ENCODE measurements at places on chromosomes 7 and 10.

DNA sequence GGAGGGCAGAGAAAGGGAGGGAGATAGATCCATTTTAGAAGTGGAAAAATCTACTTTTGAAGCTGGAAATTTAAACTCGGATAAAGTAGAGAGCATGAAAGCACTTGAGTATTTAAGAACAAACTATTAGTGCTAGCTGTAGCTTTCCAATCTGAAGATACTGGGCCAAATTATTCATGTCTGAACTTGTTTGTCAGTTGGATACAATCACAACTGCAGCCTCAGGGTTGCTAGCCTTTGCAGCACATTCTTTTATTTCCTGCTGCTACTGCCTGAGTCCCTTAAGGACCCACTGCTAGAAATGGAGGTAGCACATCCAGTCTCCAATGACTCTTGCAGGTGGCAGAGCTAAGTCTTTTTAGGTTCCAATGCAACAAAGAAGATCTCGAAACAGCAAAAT is 8.3 kb upstream of the SLC25A13 start:
- DNase-seq: no peak

DNA sequence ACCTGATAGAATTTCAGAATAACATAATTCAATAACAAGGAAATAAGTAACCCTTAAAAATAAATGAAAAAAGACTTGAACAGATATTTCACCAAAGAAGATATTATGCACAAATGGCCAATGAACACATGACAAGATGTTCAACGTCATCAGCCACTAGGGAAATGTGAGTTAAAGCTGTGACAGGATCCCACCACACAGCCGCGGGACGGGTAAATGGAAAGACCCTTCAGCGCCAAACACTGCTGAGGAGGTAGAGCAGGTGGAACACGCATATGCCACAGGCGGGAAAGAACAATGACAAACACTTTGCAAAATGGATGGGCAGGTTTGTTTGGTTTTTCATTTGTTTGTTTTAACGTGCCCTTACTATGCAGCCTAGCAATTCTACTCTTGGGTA is 86.1 kb upstream of the RNF32 start:
- no peak for DNase-seq

DNA sequence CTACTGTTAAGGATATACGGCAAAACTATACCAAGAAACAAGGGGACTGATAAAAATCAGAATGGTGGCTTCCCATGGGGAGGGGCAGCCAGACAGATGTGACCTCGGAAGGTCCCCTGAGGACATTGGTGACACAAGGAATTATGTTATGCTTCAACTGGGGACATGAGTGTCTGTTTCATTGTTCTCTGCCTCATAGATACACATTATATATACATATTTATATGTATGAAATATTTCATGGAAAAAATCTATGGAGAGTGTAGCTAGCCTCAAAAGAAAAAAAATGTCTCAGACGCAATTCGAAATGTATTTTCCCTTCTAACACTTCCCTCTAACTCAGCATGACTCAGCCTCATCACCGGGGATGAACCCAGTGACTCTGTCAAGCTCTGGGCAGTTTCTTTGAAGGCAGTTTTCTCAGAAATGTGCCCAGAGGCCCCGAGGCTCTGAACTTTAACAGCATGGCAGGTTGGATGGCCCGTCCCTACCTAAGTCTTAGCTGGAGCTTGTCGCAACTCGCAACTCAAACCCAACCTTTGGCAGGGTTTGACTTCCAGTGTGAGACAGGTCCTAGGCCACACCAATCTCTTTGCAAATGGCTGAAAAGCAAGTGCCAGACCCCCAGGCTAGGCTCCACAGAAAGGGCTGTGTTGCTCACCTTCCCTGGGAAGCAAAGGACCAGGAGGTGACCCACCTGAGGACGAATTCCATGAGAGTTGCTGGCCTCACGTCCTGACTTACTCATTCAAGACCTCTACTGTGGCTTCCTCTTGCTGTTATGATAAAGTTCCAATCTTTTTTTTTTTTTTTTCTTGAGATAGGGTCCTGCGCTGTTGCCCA is 86.9 kb downstream of the CARD11 start:
- peak; percentile 53 for DNase-seq

DNA sequence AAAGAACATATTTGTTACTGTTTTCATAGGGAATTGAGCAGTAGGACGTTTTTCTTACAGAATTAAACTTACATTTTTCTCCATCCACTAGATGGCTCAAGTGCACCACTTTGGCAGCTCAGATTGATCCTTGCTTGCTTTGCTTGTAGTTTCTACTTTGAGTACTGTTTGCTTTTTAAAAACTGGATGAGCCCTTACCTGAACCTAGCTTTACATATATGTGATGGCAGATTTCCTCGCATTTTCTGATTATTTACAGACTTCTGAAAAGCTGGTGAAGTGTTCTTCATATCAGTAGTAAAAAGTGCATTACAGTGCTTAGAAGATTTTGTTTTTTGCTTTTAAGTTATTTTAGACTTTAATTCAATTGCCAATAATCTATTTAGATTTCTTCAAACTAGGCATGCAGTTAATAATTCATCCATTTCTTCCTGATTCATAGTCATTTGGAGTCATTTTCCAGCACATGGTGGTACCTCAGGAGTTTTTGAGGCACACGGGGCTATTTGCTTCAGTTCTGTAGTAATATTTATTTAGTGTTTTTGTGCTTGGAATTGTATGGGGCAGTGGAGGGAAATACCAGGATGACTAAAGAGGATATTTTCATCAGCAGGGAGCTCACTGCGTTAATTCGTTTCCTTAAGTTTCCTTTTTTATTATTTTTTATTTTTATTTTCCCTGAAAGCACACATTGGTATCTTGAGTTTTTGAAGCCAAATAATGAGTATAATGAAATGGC is 57.3 kb downstream of the MAPK8 start:
- peak; percentile 74 for DNase-seq

DNA sequence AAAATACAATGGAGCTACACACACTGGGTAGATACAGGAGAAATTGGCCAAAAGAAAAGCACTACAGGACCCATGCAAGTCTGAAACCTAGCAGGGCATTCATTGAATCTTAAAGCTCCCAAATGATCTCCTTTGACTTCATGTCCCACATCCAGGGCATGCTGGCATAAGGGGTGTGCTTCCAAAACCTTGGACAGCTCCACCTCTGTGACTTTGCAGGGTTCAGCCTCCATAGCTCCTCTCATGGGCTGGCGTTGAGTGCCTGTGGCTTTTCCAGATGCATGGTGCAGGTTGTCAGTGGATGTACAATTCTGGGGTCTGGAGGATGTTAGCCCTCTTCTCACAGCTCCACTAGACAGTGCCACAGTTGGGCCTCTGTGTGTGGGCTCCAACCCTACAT is 626.3 kb upstream of the POT1 start:
- no peak for DNase-seq

DNA sequence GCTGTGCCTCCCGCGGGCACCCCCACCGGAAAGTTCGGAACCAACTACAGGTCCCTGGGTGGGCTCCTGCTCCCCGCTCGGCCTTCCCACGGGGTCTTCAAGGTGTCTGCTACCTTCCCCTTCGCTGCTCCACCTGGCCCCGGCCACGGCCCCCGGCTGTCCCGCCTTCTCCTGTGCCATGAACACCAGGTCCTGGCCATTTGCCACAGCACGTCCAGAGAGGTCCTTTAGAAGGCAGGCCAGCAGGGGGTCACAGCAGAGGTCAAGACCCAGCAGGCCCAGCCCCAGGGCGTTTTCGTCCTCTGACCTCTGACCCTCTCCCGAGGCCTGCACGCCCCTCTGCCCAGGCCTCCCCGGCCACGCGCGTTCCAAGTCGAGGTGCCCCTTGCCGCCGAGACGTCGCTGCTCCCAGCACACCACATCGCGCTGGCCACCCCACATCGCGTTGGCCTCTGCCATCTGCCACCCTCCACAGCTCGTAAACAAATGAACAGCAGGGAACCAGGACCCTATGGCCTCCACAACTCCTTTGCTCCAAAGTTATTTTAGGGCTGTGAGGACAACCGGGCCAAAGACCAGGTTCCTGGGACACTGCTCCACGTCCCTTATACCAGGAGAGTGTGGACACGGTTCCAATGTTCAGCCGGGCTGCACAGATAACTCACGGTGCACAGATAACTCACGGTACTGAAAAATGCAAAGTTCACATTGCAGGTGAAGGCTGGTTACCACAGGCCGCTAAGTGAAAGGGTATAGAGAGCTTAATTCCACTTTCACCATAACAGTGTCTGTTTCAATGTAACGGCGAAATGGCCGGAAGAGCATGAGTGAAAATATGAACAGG is 74.3 kb downstream of the CFAP46 start:
- DNase-seq: no peak

- no peak for DNase-seq
These were observed 407.4 kb downstream of the GRM8 start for GRCh38 chr7:126845331-126845730.

DNA sequence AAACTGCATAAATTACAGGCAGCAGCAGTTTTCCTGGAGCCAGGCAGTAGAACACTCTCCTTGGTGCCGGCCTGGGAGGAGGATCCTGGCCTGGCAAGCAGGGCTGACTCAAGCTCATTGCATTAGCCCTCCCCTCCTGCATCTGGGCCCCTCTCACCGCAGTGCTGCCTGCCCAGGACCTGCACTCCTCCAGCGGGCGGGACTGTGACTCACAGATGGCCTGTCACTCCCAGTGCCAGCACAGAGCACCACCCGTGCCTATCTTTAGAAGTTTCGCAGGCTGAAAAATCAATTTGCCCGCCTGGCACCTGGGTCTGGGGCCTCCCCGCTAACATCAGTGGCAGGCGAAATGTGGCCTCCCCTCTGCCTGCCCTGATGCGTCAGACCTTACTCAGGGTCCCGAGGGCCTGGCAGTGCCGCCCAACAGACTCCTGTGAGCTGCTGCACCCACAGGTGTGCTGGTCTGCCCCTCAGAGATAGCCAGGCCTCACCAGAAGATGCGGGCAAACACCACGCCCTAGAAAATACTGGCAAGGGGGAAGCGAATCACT is 123.8 kb downstream of the KCNMA1 start:
- peak; percentile 88 for DNase-seq

- no peak for DNase-seq
These were observed 104.7 kb downstream of the PHF14 start for GRCh38 chr7:11078247-11078834.

- no peak for DNase-seq
These were observed 127.3 kb upstream of the PCBD1 start for GRCh38 chr10:71015674-71016073.

DNA sequence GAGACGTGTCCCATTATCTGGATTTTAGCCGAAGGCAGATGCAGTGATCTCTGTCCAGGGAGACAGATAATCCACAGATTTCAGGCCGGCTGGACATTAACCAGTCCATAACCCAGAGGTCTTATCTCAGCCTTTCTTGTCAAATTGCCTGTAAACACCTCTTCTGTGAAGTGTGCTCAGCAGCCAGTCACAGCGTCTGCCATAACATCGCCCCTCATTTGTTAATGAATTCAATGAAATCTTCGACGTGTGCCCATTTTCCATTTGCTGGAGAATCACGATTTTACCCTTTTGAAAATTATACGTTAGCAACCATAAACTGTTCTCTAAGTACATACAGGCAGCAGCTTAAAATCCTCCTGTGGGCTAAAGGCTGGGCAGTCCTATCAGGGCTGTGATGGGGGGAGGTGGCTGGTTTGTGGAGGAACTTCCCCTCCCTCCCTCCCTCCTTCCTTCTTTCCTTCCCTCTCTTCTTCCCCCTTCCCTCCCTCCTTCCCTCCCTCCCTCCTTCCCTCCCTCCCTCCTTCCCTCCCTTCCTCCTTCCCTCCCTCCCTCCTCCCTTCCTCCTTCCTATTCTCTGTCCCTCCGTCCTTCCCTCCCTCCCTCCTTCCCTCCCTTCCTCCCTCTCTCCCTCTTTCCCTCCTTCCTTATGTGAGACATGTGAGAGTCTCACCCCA is 26.6 kb upstream of the FAM20C start:
- no peak for DNase-seq

- peak; percentile 14 for DNase-seq
These were observed 49.4 kb upstream of the ARL4A start for GRCh38 chr7:12637819-12638592.

- DNase-seq: no peak
These were observed 218.3 kb downstream of the CRPPA start for GRCh38 chr7:16203065-16203464.

DNA sequence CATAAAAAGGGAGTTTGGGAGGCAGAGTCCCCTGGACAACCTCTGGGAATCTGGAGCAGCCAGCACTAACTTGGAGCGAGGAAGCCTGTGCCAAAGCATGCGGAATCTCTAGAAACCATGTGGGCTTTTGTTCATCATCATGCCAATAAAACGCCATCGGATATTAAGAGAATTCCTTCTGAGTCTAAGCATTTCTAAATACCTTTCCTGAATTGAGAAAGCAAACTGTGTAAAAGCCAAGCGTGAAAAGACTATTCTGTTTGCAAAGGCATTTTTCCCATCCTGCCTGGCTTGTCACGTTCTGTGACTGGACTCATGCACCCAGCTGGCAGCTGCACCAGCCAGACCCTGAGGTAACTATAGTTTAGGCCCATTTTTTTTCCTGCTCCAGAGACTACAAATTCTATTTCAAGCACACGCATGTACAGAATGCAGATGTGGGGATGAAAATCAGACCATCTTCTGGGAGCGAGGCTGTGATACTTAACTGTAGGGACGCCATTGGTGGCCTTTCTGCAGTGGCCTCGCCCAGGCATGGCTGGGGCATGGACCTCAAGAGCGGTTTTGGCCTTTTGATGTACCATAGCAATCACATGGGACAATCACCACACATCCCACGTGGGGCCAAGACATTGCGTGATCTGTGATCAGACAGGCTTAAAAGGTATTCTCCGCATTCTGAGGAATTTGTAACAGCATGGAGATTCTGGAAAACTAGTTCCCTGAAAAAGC is 218.9 kb downstream of the KIAA1217 start:
- no peak for DNase-seq

DNA sequence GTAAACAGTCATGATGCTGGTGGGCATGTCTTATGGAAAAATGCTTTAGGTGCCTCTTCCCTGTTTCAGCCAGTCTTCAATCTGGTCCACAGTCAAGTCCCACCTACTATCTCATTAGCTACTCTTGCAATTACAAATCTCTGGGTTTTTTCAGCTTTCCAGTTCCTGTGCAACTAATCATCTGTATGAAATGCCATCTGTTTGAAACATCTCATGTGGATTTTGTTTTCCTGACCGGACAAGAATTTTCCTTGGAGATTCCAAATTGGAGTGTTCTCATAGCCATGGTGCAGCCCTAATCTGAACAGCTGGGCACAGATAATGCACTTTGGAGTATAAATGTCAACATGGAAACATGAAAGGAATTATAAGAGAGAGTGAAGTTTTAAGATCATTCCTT is 41.3 kb upstream of the CALN1 start:
- DNase-seq: no peak

DNA sequence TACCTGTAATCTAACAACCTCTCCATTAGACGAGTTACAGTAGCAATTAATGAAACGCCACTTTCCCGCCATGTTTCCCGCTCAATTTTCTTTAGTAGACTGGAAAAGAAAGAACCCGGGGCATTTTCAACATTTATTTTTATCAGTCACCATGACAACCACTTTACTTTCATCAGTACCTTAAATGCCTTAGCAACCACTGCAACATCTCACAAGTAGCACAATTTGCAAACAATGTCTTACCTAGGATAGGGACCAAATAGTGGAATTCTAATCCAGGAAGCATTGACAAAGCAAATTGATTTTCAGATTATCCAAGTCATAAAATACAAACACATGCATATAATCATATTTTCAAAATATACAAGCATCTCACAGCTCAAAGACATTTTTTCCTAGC is 221.6 kb upstream of the IMMP2L start:
- no peak for DNase-seq

- peak; percentile 70 for DNase-seq
These were observed 45.8 kb downstream of the PRR15 start for GRCh38 chr7:29609162-29610037.

GRCh38 chr7:4745971-4746919 is 29.2 kb upstream of the AP5Z1 start:
- peak; percentile 57 for DNase-seq
